ENCODE measurements at places on chromosomes 3 and 15. TPM values are rescaled to one million over a fixed set of nuclear protein-coding genes. Genes with fewer than 3 reads are reported as not detected.

The STARD5 gene
- 1.4 TPM for polyA plus RNA-seq

The SELENOS gene
- polyA plus RNA-seq = 209 TPM

The SUCLG2 gene
- 70.6 TPM for polyA plus RNA-seq

The PATL2 gene
- polyA plus RNA-seq = 0.44 TPM

The SEMA6D gene
- 2.8 TPM for polyA plus RNA-seq

The TNFAIP8L3 gene
- 1.4 TPM for polyA plus RNA-seq

The MUC20 gene
- 0.53 TPM for polyA plus RNA-seq

The CASR gene
- polyA plus RNA-seq = not detected

The CATSPER2 gene
- 2.9 TPM for polyA plus RNA-seq

The CACNA2D3 gene
- 18.8 TPM for polyA plus RNA-seq

The SNX22 gene
- 6.7 TPM for polyA plus RNA-seq

The CISH gene
- 6.9 TPM for polyA plus RNA-seq

The GASK1A gene
- polyA plus RNA-seq = 0.47 TPM

The TRIM42 gene
- polyA plus RNA-seq = not detected

The TRANK1 gene
- polyA plus RNA-seq = 2.2 TPM

The PLCH1 gene
- 0.23 TPM for polyA plus RNA-seq

The FHIT gene
- polyA plus RNA-seq = 4.2 TPM

The NPTN gene
- polyA plus RNA-seq = 194 TPM

The CILP gene
- polyA plus RNA-seq = 12.0 TPM

The KNL1 gene
- polyA plus RNA-seq = 0.07 TPM

The CHRNA5 gene
- polyA plus RNA-seq = 1.5 TPM

The CNOT10 gene
- polyA plus RNA-seq = 15.9 TPM

The ALDH1A2 gene
- polyA plus RNA-seq = 1.9 TPM

The ANKUB1 gene
- not detected for polyA plus RNA-seq

The FAM81A gene
- 4.6 TPM for polyA plus RNA-seq

The SV2B gene
- polyA plus RNA-seq = 0.69 TPM

The XCR1 gene
- polyA plus RNA-seq = 0.03 TPM

The BCHE gene
- 1.7 TPM for polyA plus RNA-seq

The DLL4 gene
- polyA plus RNA-seq = 6.8 TPM

The TNNC1 gene
- polyA plus RNA-seq = 20,003 TPM

The SLC22A14 gene
- 0.06 TPM for polyA plus RNA-seq

The KNG1 gene
- not detected for polyA plus RNA-seq

All from heart left ventricle (tissue), 16 donors.